Memory B cell (primary cell): ENCODE measurements at places on chromosomes 12 and 14.

DNA sequence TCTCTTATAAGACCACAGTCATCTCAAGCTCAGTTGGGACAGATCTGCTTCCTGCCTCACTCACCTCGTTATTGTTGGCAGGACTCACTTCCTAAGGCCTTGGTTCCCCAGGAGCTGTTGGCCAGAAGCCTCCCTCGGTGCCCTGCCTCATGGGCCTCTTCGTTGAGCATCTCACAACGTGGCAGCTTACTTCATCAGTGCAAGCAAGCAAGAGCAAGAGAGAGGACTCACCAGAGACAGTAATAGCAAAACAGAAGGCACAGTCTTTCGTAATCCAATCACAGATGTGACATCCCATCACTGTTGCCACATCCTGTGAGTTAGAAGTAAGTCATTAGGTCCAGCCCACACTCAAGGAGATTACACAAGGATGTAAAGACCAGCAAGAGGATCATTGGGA lies 5.1 kb upstream of the NUMB start:
- H3K27ac ChIP-seq, result peak overlapping the region; percentile 43
- peak overlapping the region; percentile 35 for H3K4me3 ChIP-seq
- DNase-seq, result no peak
- H3K4me1 ChIP-seq, result peaks cover 39% of the 10 kb centered on the region

DNA sequence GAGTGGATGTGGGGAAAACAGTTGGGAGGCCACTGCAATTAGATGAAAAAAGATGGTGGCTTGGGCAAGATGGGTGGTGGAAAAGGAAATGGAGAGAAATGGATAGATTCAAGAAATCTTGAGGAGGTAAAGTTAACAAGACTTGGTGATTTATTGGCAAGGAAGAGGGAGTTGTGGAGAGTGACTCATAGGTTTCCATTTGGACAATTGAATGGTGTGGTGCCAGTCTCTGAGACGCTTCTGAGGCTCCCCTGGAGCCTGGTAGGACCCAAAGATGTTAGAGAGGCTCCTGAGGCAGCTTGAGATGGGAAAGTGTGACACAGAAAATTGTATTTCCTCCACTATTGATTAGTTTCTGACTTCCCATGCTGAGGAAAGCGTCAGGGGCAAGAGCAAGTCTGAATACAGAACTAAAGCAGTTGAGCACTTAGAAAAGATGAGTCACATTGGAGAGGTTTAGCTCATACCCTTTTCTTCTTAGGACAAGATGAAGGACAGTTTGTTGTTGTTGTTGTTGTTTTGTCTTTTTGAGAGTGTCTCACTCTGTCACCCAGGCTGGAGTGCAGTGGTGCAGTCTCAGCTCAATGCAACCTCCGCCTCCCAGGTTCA lies 4.5 kb downstream of the PRPF40B start:
- no peaks in the 10 kb centered on the region for H3K36me3 ChIP-seq
- H3K27me3 ChIP-seq, result no peaks in the 10 kb centered on the region
- DNase-seq, result no peak
- no peak overlapping the region for H3K27ac ChIP-seq
- H3K4me3 ChIP-seq, result no peak overlapping the region

DNA sequence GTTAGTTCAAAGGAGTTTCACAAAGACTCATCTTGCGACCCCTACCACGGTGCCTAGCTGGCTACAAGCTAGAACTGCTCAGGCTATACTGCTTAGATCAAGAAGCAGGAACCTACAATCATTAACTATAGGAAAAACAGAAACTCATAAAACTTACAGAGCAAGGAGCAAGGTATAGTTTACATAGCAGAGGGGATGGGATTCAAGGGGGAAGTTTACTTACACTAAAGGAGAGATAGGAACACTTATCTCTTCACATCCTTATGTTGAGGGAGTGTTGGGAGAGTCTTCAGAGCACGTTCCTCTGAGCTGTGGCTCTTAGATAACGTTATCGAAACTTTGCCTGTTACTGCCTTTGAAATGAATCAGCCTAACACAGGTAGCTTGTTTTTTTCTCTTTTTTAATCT lies 58.1 kb downstream of the FSCB start:
- H3K27me3 ChIP-seq, result no peaks in the 10 kb centered on the region
- no peaks in the 10 kb centered on the region for H3K36me3 ChIP-seq
- H3K4me3 ChIP-seq, result no peak overlapping the region
- no peak for DNase-seq
- no peak overlapping the region for H3K27ac ChIP-seq
- H3K4me1 ChIP-seq, result no peaks in the 10 kb centered on the region

GRCh38 chr12:121288986-121289385 lies 7.5 kb downstream of the CAMKK2 start:
- no peak for DNase-seq
- peaks cover under 1% of the 10 kb centered on the region for H3K36me3 ChIP-seq
- H3K4me3 ChIP-seq, result no peak overlapping the region
- H3K27me3 ChIP-seq, result no peaks in the 10 kb centered on the region
- H3K4me1 ChIP-seq, result peaks cover 16% of the 10 kb centered on the region
- no peak overlapping the region for H3K27ac ChIP-seq

DNA sequence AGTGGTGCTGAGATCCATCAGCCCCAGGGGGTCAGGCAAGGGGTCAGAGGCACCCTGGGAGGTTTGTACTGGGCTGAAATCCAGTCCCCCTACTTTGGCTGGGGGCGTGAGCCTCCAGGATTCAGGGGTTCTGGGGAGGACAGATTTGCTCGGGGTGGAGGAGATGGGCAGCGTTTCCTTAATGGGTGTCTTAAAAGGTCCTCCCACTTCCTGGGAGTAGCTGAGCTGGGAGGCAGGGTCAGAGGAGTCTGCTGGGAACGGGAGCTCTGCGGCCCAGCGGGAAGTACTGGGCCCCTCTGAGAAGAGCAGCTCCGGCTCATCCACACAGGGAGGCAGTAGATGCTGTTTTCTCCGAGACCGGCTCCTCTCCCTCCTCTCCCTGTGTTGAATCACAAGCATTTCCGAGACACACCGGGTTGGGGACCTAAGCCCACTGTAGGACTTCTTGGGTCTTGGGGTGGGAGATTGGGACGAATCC lies 2.1 kb upstream of the TEX52 start:
- DNase-seq, result no peak
- no peak overlapping the region for H3K4me3 ChIP-seq
- H3K36me3 ChIP-seq, result peaks cover 6% of the 10 kb centered on the region
- no peak overlapping the region for H3K27ac ChIP-seq

DNA sequence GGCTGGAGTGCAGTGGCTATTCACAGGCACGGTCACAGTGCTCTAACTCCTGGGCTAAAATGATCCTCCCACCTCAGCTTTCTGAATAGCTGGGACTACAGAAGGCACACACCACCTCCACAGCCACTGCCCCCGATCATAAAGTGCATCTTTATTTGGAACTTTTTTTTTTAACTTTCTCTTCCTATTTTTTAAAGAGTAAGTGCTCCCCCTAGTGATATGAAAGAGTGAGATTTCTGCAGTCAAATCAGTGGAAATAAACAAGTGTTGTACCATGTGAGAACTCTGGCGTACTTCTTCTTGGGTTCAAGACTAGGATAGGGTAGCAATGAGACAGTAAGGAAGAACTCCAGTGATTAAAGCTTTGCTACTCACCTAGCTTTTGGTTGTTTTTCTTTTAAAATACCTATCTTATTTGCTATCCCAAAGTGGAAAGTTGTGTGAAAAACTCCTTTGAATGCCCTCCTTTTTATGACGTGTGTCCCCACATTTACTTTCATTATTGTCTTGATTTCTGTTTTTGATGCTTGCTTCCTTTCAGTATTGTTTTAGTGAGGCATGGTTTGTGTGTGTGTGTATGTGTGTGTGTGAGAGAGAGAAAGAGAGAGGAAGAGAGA lies 6.6 kb downstream of the PPP4R4 start:
- H3K4me1 ChIP-seq, result peaks cover 6% of the 10 kb centered on the region
- DNase-seq, result peak; percentile 61
- H3K4me3 ChIP-seq, result peak overlapping the region; percentile 6
- peaks cover 20% of the 10 kb centered on the region for H3K27me3 ChIP-seq

DNA sequence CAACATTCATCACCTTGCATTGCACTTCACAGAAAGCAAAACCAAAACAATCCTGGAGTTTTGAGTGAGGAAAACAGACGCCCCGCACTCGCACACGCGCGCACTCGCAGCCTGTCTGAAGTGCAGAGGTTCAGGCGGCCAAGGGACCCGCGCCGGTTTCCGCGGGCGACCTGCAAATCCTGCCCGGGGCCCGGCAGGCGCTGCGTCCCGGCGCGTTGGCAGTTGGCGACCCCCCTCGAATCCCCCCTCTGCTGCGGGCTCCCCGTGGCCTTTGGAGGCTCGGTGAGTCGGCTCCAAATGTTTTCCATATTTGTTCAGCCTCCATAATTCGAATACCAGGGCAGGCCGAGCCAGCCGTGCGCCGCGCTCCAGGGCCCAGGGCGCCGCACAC lies at the start of gene SSPN:
Gene SSPN, plus strand, starts transcription at position 324 of the 391 bp plus-strand sequence. CDS start 100 bp downstream, outside the sequence.
- no peaks in the 10 kb centered on the region for H3K27me3 ChIP-seq
- peak within 1 kb of the TSS; percentile 94 for H3K4me3 ChIP-seq
- H3K36me3 ChIP-seq, result no peaks in the 10 kb centered on the region
- H3K4me1 ChIP-seq, result peaks cover 8% of the 10 kb centered on the region
- H3K27ac ChIP-seq, result peak within 1 kb of the TSS; percentile 91

DNA sequence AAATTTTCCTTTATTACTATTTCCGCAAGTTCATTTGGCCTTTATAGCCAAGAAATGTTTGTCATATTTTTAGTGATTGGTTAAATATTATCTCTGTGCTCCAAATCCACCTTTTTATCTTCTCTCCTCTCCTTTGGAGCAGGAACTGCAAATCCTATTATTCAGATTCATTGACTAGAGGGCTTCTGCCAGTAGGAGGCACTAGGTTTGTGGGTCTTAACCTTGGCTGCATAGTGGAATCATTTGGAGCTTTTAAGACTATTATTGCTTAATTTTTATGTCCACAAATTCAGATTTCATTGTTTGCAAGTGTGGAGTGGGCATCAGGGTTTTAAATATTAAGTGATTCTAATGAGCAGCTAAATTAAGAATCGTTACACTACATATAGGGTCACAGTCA lies 75.3 kb upstream of the SYT10 start:
- no peaks in the 10 kb centered on the region for H3K36me3 ChIP-seq
- H3K27me3 ChIP-seq, result no peaks in the 10 kb centered on the region
- H3K4me3 ChIP-seq, result no peak overlapping the region
- DNase-seq, result no peak
- H3K4me1 ChIP-seq, result no peaks in the 10 kb centered on the region
